ENCODE measurements at places on chromosomes 12 and 14. TPM values are rescaled to one million over a fixed set of nuclear protein-coding genes. Genes with fewer than 3 reads are reported as not detected.
A peak's percentile ranks its signal among the peaks of the same experiment; 100 is the strongest.

The CCDC60 gene
- total RNA-seq = 10.6 TPM

The OXA1L gene
- 82.5 TPM for total RNA-seq

The IKZF4 gene
- 1.9 TPM for total RNA-seq

The SIX6 gene
- total RNA-seq = not detected

The TSHR gene
- not detected for total RNA-seq

The NUAK1 gene
- total RNA-seq = 5.1 TPM

The USP44 gene
- total RNA-seq = 0.19 TPM

- no peaks in the 10 kb centered on the region for H3K27me3 ChIP-seq
- no peak overlapping the region for H3K4me3 ChIP-seq
- no peak for DNase-seq
- H3K27ac ChIP-seq = no peak overlapping the region
- no peaks in the 10 kb centered on the region for H3K4me1 ChIP-seq
Measured at GRCh38 chr14:45679853-45680252, 426.9 kb upstream of the MIS18BP1 start.

GRCh38 chr12:51238037-51238509, 553 bp upstream of the DAZAP2 start:
- H3K4me3 ChIP-seq = peak overlapping the region; percentile 99
- no peak for DNase-seq
- peaks cover 5% of the 10 kb centered on the region for H3K4me1 ChIP-seq
- peaks cover 8% of the 10 kb centered on the region for H3K36me3 ChIP-seq
- peak overlapping the region; percentile 100 for H3K27ac ChIP-seq
- H3K27me3 ChIP-seq = no peaks in the 10 kb centered on the region

- no peak overlapping the region for H3K4me3 ChIP-seq
- H3K36me3 ChIP-seq = peaks cover 7% of the 10 kb centered on the region
- H3K27me3 ChIP-seq = no peaks in the 10 kb centered on the region
- no peak for DNase-seq
- H3K27ac ChIP-seq = peak overlapping the region; percentile 87
Measured at GRCh38 chr14:103512701-103513611, 9.7 kb downstream of the CKB start.

DNA sequence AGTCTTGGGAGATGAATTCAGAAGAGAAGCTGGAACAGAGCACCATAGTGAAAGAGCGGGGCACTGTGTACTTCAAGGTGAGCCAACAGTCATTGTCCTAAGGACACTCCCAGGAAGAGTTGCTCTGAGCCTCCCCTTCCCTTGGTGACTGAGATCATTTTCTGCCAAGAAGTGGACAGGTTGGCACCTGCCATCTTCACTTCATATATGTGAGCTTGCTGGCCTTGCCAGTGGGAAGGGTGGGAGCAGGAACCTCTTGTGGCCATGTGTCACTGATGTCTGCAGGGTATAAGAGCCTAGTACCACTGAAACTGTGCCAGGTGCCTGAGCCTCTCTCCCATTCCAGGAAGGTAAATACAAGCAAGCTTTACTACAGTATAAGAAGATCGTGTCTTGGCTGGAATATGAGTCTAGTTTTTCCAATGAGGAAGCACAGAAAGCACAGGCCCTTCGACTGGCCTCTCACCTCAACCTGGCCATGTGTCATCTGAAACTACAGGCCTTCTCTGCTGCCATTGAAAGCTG, 5.3 kb downstream of the FKBP4 start:
- H3K36me3 ChIP-seq = peaks cover 43% of the 10 kb centered on the region
- no peak for DNase-seq
- no peak overlapping the region for H3K4me3 ChIP-seq
- no peaks in the 10 kb centered on the region for H3K27me3 ChIP-seq
- peaks cover 70% of the 10 kb centered on the region for H3K4me1 ChIP-seq

DNA sequence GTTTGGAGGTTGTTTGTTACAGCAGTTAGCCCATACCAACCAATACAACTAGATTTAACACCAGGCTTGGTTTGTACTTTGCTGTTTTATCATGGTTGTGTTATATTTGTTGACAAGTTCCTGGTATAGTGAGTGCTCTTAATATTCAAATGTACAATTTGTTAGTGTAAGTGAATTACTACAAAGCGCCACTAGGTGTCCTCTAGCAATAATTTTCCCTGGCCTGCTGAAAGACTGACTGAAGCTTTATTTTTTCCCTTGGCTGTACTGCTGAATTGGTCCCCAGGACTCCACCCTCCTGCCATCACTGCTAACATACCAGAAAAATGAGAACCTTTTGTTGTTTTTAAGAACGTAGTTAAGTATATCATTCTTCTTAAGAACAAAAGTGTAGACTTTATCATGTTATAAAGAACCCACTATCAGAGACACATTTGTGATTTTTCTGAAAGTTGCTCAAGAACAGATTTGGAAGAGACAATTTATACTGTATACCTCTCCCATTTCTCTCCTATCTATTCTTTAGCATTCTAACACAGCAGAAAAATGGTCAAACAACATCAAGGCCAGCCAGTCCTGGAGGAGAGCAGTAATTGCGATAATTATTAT, 75.3 kb upstream of the FAR2 start:
- no peaks in the 10 kb centered on the region for H3K27me3 ChIP-seq
- no peak overlapping the region for H3K4me3 ChIP-seq
- H3K36me3 ChIP-seq = no peaks in the 10 kb centered on the region
- H3K27ac ChIP-seq = no peak overlapping the region
- no peaks in the 10 kb centered on the region for H3K4me1 ChIP-seq
- DNase-seq = no peak

DNA sequence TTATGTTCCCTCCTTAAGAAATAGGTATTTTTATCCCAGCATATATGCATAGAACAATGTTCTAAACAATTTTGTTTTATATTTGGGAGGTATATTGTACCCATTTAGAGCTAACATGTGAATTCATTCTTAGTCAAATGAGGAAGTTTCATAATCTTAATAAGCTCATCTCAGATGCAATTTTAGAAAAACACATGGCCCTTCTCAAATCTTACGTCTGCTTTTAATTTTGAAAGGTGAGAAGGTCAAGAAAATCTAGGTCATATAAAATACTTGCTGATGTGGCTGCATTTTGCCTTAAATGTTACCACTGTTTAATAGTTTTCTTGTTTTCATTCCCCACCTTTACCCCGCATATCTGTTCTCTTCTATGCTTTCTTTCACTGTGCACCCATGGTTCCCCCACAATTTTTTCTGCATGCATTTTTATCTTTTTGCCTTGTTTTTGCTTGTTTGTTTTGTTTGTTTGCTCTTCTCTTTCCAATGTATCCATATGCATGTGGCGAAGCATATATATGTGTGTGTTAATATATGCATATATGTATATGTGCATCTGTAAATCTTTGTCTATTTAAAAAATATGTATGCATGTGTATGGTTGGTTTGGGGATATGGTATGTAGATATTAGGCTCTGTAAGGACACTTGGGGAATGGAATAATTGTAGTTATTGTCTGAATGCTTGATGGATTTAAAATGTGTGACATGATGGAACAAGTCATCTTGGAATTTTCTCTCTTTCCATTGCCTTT, 317.1 kb downstream of the BCAT1 start:
- no peaks in the 10 kb centered on the region for H3K27me3 ChIP-seq
- no peak for DNase-seq
- no peaks in the 10 kb centered on the region for H3K4me1 ChIP-seq
- H3K27ac ChIP-seq = no peak overlapping the region

GRCh38 chr14:89828471-89829165, 125.9 kb downstream of the EFCAB11 start:
- H3K36me3 ChIP-seq = no peaks in the 10 kb centered on the region
- H3K4me3 ChIP-seq = no peak overlapping the region
- no peaks in the 10 kb centered on the region for H3K4me1 ChIP-seq
- no peak for DNase-seq
- no peaks in the 10 kb centered on the region for H3K27me3 ChIP-seq

- no peaks in the 10 kb centered on the region for H3K36me3 ChIP-seq
- DNase-seq = no peak
- H3K4me1 ChIP-seq = no peaks in the 10 kb centered on the region
Measured at GRCh38 chr12:96587691-96588090, 98.3 kb downstream of the CFAP54 start.

DNA sequence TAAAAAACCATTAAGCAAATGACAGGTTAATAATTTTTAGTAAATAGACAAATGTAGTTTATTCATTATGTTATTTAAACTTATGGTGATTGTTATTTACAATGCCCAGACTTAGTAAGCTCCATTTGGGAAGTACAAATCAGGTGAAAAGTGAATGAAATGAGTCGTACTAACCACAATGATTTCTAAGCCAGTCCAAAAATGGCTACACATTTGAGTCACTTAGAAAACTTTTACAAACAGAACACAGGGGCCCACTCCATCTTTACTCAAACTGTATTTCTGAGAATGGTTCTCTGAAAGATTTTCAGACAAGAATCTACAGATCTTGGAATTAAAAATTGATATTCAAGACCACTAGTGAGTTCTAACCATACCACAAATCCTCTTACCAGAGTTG, 653.3 kb upstream of the MIS18BP1 start:
- no peaks in the 10 kb centered on the region for H3K4me1 ChIP-seq
- H3K36me3 ChIP-seq = no peaks in the 10 kb centered on the region
- no peak overlapping the region for H3K27ac ChIP-seq
- no peak overlapping the region for H3K4me3 ChIP-seq
- no peaks in the 10 kb centered on the region for H3K27me3 ChIP-seq

DNA sequence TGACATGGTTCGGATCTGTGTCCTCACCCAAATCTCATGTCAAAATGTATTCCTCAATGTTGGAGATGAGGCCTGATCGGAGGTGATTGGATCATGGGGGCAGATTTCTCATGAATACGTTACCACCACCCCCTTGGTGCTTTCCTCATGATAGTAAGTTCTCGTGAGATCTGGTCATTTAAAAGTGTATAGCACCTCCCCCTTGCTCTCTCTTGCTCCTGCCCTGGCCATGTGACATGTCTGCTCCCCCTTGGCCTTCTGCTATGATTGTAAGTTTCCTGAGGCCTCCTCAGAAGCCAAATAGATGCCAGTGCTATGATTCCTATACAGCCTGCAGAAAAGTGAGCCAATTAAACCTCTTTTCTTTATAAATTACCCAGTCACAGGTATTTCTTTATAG, 7.1 kb downstream of the OR6C68 start:
- no peak overlapping the region for H3K4me3 ChIP-seq
- no peak overlapping the region for H3K27ac ChIP-seq
- no peaks in the 10 kb centered on the region for H3K27me3 ChIP-seq
- DNase-seq = no peak
- H3K36me3 ChIP-seq = no peaks in the 10 kb centered on the region
- H3K4me1 ChIP-seq = no peaks in the 10 kb centered on the region

- H3K4me3 ChIP-seq = no peak overlapping the region
- no peaks in the 10 kb centered on the region for H3K27me3 ChIP-seq
- no peak overlapping the region for H3K27ac ChIP-seq
- no peak for DNase-seq
Measured at GRCh38 chr12:46360908-46361666, 11.5 kb downstream of the SLC38A2 start.

- no peaks in the 10 kb centered on the region for H3K4me1 ChIP-seq
- no peak overlapping the region for H3K4me3 ChIP-seq
- H3K36me3 ChIP-seq = no peaks in the 10 kb centered on the region
- DNase-seq = no peak
- no peak overlapping the region for H3K27ac ChIP-seq
Measured at GRCh38 chr14:85306024-85306423, 223.9 kb upstream of the FLRT2 start.

DNA sequence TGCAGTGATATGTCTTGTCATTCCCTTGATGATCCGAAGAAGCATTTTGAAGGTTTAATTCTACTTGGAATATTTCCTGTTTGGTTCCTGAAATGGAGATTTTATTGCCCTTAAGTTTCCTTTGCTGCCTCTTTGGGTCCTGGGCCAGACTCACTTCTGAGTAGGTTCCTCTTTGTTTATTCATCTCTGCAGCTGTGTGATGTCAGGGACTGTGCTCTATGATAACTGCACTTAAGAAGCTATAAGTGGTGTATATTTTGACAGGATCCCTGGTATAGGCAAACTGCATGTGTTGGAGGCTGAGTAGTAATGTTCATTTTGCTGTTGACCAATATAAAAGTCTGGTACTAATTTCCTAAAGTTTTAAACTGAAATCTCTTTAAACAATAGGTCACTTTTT, at the start of gene KLRC4:
KLRC4 (minus strand) TSS at position 366 of the 400 bp plus-strand sequence; CDS start at position 184, 182 bp downstream.
- H3K27ac ChIP-seq = no peak within 1 kb of the TSS
- no peaks in the 10 kb centered on the region for H3K27me3 ChIP-seq
- H3K4me1 ChIP-seq = no peaks in the 10 kb centered on the region
- no peak within 1 kb of the TSS for H3K4me3 ChIP-seq
- H3K36me3 ChIP-seq = no peaks in the 10 kb centered on the region

DNA sequence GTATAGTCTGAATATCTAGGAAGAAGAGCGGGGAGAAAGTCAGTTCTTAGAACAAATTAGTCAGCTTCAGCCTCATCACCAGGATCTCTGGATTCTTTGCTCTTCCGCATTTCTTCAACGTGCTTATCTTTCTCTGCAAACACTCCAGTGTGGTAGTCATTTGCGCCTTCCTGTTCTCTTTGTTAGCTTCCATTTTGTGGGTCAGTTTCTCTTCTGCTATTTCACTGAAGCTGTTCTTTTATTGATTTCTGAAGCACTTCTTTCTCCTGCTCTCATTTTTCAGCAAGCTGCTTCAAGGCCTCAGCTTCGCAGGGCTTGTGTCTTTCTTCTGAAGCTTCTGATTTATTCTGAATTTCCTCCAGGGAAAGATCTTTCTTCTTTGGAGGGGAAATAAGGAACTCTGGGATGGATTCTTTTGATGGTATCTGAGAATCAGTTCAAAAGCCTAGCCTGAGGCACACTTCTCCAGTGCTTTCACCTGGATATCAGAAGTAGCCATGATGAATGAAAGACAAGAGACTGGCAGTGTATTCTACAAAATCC, 13.5 kb downstream of the AMN1 start:
- no peak overlapping the region for H3K4me3 ChIP-seq
- peaks cover 9% of the 10 kb centered on the region for H3K4me1 ChIP-seq
- H3K36me3 ChIP-seq = peaks cover 10% of the 10 kb centered on the region
- H3K27ac ChIP-seq = peak overlapping the region; percentile 27

DNA sequence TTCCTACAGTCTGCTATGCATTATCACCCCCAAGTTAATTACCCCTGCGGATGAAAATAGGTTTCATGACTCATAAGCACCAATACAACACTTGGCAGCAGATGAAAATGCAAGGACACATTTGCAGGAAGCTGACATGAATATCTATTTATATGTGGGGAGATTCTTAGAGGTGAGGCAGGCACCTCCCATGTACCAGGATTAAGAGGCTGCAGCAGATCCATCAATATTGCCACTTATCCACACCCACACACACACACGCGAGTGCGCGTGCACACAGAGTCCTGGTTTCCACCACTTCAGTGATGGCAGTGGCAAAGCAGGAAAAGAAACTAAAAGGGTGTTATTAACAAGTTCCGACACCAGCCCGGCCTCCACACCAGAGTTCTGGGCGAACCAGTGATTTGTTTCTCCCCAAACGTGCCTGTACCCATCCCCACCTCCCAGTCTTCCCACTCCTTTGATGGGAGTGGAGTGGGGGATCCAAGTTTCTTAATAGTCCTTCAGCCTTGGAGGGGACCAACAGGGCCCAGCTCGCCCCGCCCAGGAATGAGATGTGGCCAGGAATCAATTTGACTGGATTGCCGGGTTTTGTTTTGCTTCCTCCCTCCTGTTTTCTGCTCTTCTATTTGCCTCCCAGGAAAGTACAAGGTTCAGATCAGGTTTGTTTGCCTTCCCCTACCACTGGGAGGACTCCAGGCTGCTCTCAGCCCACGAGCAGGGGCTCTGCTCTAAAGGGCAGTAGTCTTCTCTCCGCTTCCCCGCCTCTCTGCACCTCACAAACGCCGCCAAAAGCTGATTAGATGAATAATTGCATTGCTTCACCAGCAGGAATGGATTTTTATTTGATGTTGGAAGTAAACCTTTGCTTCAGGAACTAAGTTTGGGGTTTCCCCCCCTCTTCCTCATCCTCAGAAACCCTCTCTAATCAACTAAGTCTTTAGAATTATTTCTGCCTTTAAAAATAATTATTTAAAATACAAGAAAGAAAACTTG, 5.2 kb downstream of the IRF2BPL start:
- H3K36me3 ChIP-seq = peaks cover 9% of the 10 kb centered on the region
- H3K4me3 ChIP-seq = peak overlapping the region; percentile 93
- H3K27me3 ChIP-seq = no peaks in the 10 kb centered on the region
